ENCODE measurements at places on chromosomes 5 and 9. TPM values are rescaled to one million over a fixed set of nuclear protein-coding genes. Genes with fewer than 3 reads are reported as not detected.

DNA sequence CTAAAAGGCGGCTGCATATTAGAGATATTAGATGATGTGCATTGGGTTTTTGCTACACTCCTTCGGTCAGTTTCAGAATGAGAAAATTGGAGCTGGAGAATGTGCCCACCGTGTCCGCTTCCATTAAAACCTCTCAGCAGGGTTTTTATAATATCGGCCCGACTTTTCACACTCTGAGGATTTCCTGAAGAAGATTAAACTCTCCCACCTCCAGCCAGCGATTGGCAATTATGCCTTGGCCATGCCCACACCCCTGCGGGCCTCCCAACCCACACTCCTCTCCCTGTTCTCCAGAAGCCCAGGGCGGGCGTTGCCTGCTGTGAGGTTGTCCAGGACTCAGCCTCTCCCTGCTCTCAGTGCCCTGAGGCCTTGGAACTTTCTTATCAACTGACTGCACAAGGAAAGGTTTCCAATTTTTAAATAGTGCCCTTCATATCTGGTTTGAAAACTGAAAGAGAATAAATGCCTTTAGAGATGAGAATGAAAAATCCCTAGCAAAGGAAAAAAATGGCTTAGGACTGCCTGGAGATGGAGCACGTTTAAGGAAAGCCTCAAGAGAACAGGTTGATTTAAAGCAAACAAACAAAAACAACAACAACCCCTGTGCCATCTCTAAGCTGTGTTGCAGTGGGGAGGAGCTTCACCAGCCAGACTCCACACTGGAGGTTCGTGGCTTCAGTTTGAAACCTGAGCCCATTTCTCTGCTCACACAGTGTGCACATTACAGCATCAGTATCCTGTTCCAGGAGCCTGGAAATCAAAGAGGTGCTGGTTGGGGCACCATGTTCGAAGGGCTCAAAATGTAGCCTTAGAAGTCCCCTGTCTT is 292.9 kb downstream of the NSG2 start:
- no peak for DNase-seq
- H3K36me3 ChIP-seq: no peaks in the 10 kb centered on the region
- H3K4me1 ChIP-seq: peaks cover 10% of the 10 kb centered on the region
- no peak overlapping the region for H3K4me3 ChIP-seq

GRCh38 chr5:2186472-2187015 is 303.8 kb upstream of the IRX4 start:
- no peaks in the 10 kb centered on the region for H3K27me3 ChIP-seq
- no peak overlapping the region for H3K27ac ChIP-seq
- no peak for DNase-seq
- no peaks in the 10 kb centered on the region for H3K4me1 ChIP-seq

DNA sequence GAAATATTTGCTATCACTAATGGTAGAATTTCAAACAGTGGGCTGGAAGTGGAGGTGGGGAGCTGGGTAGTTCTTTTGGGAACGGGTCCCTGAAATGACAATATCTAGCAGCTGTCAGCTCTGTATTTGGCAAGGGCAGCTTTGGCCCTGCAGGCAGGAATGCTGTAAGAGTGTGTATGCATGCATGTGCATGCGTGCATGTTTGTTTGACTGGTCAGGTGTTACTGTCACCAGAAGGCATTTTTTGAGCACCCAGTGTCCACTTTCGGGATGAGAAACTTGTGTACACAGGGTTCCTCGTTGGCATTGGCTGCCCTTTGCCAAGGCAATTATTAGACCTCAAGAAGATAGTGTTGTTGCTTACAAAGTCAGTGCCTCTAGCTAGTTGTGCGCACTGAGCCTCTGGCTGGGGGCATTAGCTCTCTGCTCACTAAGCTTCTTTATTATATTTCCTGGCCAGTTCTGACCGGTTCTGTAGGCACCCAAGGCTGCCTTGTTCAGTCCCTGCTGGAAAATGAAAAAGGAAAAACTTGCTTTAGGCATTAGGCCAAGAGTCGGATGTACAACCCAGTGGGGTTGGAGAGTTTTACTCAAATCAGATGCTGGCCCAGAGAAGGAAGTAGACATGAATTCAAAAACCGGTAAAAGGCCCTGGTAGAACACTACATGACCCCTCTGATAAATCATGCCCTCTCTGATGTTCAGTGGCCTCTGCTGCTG is 2.0 kb downstream of the CYFIP2 start:
- no peaks in the 10 kb centered on the region for H3K36me3 ChIP-seq
- H3K4me1 ChIP-seq: peaks cover 41% of the 10 kb centered on the region
- no peaks in the 10 kb centered on the region for H3K27me3 ChIP-seq
- no peak overlapping the region for H3K4me3 ChIP-seq
- no peak for DNase-seq

DNA sequence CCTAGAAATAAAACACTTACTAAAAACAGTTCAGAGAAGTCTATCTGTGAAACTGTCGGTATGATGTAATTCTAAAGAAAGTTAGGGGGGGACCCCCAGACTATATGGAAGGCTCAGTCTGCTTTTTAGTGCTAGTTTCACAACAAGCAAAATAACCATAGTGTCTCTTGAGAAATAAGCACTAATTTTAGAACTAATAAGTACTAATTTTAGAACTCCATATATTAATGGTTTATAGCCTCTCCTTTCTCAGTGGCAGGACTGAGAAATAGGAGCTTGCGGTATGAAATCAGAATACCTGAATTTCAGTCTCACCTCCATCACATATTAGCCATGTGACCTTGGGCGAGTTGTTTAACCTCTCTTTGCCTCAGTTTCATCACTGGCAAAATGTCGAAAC is 1.4 kb upstream of the PHF24 start:
- H3K4me3 ChIP-seq: no peak overlapping the region
- no peaks in the 10 kb centered on the region for H3K4me1 ChIP-seq

DNA sequence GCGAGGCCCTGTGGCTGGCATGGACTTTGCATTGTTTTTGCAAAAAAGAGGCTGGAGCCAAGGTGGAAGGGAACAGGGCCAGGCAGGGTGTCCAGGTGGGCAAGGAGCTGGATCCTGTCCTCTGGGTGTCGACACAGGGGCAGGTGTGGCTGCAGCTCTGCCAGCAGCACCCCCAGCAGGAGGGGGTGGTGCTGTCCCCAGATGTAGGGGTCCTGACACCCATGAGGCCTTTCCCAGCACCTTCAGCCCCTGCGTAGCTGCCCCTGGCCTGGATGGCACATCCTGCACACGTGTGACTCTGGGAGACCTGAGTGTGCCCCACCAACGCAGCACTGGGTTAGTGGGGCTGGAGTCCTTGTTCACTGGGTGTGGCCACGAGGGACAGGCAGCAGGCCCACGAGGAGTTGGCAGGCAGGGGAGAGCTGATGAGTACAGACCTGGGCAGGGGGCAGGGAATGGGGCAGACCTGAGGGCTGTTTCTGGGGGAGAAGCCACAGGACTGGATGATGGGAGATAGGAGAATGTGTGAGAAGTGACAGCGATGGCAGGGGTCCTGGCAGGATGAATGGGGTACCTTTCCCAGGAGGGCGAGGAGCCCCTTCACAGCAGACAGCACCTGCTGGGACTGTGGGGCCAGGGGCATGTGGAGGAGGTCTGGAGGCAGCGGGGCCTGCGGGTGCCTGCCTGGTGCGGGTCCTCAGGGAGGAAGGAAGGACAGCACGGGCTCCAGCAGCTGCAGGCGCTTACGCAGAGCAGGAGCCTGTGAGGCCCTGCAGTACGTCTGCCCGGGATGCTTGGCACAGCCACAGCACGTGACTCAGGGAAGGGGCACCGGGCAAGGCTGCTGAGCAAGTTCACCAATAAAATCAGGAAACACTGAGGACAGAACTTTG is 3.6 kb upstream of the RASGEF1C start:
- H3K27ac ChIP-seq: no peak overlapping the region
- H3K36me3 ChIP-seq: no peaks in the 10 kb centered on the region
- no peak for DNase-seq
- H3K27me3 ChIP-seq: peaks cover 13% of the 10 kb centered on the region
- H3K4me3 ChIP-seq: no peak overlapping the region

- no peaks in the 10 kb centered on the region for H3K27me3 ChIP-seq
- H3K4me1 ChIP-seq: no peaks in the 10 kb centered on the region
- H3K27ac ChIP-seq: no peak overlapping the region
- no peaks in the 10 kb centered on the region for H3K36me3 ChIP-seq
Measured at GRCh38 chr9:107447834-107448233, 41.7 kb downstream of the KLF4 start.

DNA sequence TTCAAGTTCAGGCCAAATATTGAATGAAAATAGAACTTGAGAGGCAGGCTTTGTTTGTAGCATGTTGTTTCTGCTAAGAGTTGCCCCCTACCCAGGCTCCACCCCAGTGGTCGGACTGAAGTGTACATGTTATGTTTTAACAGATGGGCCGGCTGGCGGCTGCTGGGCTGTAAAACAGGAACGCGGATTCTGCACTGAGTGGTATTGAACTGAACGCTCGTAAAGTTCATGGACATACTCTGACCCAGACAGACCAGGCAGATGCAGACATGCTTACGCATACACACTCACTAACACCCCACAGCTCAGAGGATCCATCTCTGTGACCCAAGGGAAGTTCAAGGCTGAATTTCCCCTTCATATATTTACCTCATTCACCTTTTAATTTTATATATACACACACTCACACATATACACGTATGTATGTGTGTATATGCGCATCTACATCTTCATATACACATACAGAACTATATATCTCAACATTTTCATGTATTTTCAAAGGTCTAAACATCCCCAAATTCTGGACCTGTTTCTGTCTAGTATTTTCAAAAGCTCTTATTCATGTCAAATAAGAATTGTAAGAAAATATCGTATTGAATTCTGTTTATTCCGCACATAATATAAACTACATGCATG is 1.4 kb downstream of the MARCHF3 start:
- no peak overlapping the region for H3K27ac ChIP-seq
- H3K36me3 ChIP-seq: no peaks in the 10 kb centered on the region
- no peak for DNase-seq

GRCh38 chr9:134912126-134912840 is 5.4 kb downstream of the FCN1 start:
- H3K4me3 ChIP-seq: no peak overlapping the region
- no peak overlapping the region for H3K27ac ChIP-seq
- H3K36me3 ChIP-seq: no peaks in the 10 kb centered on the region
- H3K27me3 ChIP-seq: peaks cover 8% of the 10 kb centered on the region
- DNase-seq: no peak

ROR2 gene
- total RNA-seq: 0.35 TPM

PCAT7 gene
- total RNA-seq: 0.13 TPM

IL13 gene
- not detected for total RNA-seq
